ENCODE measurements at places on chromosomes 13 and 19.

- DNase-seq = no peak
Observed at GRCh38 chr13:43279696-43280095, 256.3 kb downstream of the DNAJC15 start.

- DNase-seq = no peak
Observed at GRCh38 chr19:48742096-48742495, 1.7 kb upstream of the RASIP1 start.

DNA sequence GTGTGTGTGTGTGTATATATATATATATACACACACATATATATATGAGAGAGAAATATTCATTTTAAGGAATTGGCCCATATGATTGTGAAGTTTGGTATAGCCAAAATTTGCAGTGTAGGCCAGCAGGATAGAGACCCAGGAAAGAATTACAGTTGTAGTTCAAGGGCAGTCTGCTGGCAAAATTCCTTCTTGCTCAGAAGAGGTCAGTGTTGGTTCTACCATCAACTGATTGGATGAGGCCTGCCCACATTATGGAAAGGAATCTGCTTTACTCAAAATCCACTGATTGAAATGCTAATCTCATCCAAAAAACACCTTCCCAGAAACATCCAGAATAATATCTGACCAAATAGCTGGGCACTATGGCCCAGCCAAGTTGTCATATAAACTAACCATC is 24.0 kb downstream of the RNF6 start:
- no peak for DNase-seq

DNA sequence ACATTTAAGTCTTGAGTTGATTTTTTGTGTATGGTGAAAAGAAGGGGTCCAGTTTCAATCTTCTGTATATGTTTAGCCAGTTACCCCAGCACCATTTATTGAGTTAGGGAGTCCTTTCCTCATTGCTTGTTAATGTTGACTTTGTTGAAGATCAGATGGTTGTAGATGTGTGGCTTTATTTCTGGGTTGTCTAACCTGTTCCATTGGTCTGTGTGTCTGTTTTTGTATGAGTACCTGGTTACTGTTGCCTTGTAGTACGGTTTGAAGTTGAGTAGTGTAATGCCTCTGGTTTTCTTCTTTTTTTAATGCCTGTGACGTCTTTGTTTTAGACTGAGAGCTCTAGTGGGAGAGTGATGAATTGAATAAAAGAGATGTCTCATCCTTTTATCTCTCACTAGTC is 83.2 kb downstream of the NBEA start:
- DNase-seq = no peak

DNA sequence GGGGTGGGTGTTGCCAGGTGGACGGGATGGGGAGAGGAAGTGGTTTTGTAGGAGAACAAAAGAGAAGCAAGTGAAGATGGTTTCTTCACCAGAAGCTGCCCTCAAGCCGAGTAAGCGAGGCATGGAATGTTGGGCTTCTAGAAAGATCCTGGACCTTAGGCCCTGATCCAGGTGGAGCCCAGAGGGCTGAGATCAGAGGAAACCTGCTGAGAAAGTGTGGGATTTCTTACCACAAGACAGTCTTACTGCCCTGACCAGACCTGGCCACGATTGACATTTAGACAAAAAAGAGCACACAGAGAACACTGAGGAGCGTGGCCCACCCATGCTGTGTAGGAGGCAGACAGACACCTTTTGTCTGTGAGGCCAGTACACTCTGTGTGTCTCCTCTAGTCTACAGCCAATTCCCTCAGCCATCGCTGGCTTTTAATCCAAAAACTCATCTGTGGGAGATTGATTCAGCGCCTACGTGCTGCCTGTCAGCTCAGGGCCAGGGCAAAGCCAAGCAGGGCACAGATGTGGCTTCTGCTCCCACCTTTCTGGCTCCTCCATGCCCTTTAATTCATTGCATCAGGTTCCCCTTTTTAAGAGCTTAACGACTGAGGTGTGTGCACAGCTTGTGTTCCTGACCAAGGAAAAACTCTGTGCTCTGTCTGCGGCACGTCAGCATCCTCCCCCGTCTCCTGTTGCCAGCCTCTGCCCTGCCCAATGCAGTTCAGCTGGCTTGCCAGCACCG is 123.3 kb downstream of the AKAP11 start:
- DNase-seq = no peak

GRCh38 chr19:55353356-55353802 is 1.1 kb downstream of the COX6B2 start:
- no peak for DNase-seq

DNA sequence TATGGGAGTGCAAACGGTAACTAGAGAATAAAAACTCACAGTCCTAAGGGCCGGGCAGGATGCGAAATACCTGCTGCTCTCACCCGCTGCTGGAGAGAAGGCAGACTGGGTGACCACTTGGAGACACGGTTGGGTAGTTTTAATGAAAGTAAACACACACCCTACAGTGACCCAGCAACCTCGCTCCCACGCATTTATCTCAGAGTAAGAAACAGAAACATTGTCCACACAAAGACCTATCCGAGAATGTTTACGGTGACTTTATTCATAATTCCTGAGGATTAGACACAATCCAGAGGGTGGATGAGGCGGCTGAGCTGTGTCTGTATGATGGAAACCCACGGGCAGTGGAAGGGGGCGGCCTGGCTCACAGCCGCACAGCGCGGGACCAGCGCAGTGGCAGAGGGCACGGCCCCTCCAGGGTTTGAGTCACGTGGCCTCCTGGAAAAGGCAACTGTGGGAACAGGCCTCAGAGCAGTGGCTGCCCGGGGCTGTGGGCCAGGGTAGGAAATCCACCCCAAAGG is 73.5 kb upstream of the C13orf46 start:
- peak; percentile 95 for DNase-seq

- DNase-seq = peak; percentile 92
Observed at GRCh38 chr19:47723581-47723940, 10.3 kb downstream of the EHD2 start.

GRCh38 chr19:49205114-49205513 is 47.5 kb downstream of the TRPM4 start:
- no peak for DNase-seq

- DNase-seq = no peak
Observed at GRCh38 chr13:111589321-111589720, 268.9 kb downstream of the TEX29 start.

GRCh38 chr19:33902802-33903488 is 106.3 kb downstream of the KCTD15 start:
- DNase-seq = no peak

DNA sequence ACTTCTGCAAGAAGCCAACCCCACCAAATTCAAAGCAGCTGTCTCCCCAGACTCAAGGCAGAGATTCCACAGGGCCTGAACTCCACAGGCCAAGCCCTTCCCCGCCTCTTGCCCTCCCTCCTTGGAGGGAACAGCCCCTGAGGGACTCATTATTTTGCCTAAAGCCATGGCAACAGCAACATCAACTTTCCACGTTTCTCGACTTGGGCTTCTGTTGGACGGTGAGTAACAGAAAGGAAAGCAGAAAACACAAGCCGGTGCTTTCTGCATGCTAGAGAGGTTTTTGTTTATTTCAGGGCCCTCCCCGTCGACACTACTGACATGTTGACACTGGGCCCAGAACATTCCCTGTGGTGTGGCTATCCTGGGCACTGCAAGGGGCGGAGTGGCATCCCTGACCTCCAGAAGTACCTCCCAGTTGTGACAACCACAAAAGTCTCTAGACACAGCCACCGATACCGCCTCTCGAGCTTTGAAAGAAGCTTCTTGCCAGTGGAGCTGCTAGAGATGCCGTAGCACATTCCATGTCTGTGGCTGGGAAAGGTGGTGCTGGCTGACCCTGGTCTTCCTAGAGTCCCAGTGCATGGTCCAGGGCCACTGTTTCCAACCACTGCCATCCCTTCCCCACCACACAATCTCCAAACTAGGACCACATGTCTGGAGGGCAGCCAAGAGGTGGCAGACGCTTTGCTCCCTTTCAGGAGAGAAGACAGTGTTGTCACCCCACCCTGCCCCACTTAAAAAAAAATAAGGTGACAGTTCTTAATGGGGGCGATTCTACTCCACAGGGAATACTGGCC is 12.8 kb downstream of the CAPS start:
- DNase-seq = peak; percentile 84

GRCh38 chr19:54201980-54202379 is 1.3 kb downstream of the RPS9 start:
- peak; percentile 35 for DNase-seq

DNA sequence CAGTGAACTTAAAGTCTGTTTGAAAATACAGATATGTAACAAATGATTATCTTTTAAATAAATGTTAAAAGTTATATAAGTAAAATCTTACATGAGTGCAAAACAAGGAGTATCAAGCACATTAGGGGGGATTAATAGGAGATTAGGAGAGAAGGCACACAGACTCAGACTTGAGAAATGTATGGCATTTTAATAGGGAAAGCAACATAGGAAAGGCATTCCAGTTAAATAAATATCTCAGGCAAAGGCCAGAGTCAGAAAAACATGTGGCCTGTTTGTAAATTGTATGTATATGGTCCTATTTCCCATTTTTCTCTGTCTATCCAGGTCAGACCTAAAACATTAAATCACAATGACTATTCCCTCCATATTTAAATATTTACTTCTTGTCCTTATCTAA is 462.7 kb downstream of the GPC6 start:
- DNase-seq = peak; percentile 69

DNA sequence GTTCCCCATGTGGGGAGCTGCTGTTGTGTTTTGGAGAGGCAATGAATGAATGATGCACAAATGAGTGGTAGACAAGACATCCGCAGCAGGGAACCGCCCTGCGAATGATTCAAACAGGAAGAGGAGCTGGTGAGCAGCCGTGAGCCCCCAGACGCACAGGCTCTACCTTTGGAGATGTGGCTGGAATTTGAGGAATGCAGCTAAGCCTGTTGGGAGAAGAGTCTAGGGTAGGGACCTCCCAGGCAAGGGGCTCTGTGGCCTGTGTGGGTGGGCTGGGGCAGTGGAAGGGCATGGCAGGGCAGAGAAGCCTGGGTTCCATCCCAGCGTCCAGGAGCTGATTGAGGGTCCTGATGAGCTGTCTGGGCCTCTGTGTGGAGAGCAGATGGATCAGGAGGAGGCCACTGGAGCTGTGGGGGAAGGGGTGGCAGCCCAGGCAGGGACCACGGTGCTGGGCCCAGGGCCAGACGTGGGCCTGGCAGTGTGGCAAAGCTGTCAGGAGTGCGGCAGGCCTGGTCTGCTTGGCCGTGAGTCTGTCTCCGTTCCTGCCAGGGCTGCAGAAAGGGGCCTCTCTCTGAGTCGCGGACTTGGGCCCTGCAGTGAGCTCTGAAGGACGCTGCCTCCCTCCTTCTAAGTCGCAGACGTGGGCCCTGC is 41.8 kb upstream of the DCUN1D2 start:
- no peak for DNase-seq

DNA sequence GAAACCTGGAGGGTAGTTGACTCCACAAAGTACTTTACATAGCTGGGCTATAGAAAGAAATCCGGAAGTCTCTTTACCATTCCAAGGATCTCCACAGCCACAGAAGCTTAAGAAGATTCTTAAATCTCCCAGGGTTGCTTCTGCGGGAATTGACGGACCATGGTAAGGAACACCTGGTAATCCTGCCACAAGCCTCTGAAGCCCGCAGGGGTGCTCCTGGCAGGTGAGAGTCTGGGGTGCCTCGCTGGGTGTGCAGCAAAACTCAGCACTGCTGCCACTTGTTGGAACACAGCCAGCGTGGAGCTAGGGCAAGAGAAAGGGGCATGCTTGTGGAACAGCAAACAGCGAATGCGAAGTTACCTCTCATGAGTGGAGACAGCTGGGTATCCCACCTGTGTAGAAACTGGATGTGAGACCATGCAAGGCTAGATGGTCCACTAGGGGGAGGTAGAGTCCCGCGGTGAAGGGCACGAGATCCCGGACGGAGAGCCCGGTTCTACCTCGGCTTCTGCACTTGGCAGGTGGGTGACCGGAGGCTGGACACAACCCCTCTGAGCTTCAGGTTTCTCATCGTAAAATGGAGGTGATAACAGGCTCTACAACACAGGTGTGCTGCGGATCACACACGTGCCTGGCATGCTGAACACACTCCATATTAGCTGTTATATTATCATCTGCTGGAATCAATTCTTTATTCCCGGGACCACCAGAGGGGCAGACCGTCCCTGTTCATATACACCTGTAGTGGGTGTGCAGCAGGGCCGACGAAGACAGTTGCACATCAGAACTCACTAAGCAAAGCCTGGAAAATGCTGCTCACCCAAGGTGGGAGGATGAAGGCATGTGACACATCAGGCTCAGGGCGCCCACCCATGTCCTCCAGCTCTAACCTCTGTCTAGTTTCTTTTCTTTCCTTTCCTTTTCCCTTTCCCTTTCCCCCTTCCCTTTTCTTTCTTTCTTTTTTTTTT is 24.1 kb upstream of the UBAC2 start:
- DNase-seq = peak; percentile 59

GRCh38 chr13:32746474-32746873 is 160.2 kb downstream of the PDS5B start:
- DNase-seq = peak; percentile 79

DNA sequence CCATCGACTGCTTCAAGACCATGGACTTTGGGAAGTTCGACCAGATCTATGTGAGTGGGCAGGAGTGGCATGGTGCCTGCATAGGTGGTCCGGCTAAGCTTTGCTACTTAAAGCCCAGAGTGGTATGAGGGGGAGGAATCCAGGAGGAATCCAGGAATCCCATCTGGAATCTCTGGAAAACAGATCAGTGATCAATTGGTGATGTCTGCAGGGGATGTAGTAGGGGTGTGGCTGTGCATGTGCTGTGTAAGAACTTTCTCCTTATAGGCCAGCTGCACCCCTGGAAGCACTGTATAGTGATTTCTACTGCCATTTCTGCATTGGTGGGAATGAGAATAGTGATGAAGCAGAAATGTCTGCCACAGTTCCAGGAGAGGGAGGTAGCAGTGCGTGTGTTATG is 23.6 kb downstream of the PNPLA6 start:
- no peak for DNase-seq

DNA sequence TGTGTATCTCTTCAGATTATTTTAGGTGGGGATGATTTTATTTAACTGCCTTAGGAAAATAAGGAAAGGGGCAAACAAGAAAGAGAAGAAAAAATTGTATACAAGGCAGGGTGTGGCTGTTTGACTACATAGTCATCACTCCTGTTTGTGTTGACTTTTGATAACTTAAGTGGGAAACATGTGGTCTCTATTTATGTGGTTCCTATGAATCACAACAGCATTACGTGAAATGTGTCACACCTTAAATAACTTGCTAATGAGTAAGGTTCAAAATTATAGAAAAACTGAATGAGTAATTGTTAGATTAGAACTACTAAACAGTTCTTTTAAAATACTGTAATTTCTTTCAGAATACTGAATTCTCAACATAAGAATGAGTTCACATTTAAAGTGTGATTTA is 69.3 kb downstream of the LMO7 start:
- DNase-seq = peak; percentile 85

GRCh38 chr19:38685666-38686529 is 38.4 kb downstream of the ACTN4 start:
- peak; percentile 77 for DNase-seq

Measured in fibroblast of villous mesenchyme (primary cell).